MM.1S (cell line): ENCODE measurements at places on chromosomes 5 and 9.
A peak's percentile ranks its signal among the peaks of the same experiment; 100 is the strongest.

DNA sequence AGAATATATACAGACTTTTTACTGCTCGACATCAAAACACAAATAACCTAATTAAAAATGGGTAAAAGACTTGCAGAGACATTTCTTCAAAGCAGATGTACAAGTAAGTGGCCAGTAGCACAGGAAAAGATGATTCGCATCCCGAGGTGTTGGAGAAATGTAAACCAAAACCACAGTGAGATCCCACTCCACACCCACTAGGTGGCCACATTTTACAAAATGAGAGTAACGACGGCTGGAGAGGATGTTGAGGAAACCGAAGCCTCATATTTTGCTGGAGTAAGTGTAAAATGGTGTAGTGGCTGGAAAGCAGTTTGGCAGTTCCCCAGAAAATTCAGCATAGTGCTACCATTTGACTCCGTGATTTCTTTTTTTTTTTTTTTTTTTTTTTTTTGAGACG lies 21.3 kb upstream of the GBGT1 start:
- no peaks in the 10 kb centered on the region for H3K36me3 ChIP-seq
- no peak overlapping the region for H3K4me3 ChIP-seq
- H3K27me3 ChIP-seq: peaks cover 89% of the 10 kb centered on the region
- peak; percentile 52 for DNase-seq
- no peak overlapping the region for H3K27ac ChIP-seq

DNA sequence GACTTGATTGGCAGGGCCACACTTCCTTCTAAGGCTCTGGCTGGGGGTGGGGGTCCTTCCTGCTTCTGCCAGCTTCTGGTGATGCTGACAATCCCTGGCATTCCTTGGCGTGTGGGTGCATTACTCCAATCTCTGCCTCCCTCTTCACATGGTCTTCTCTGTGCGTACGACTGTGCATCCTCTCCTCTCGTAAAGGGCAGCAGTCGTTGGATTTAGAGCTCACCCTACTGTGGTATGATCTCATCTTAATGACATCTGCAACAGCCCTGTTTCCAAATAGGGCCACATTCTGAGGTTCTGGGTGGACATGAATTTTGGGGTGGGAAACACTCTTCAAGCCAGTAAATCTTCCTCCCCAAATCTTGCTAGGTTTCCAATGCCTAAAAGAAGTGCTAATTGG lies 36.8 kb downstream of the ROPN1L start:
- no peak overlapping the region for H3K4me3 ChIP-seq
- H3K27me3 ChIP-seq: no peaks in the 10 kb centered on the region
- no peak overlapping the region for H3K27ac ChIP-seq

GRCh38 chr9:137672907-137673791 lies 54.3 kb downstream of the EHMT1 start:
- H3K27ac ChIP-seq: no peak overlapping the region
- no peak overlapping the region for H3K4me3 ChIP-seq
- H3K4me1 ChIP-seq: peaks cover 2% of the 10 kb centered on the region
- DNase-seq: peak; percentile 70
- 0 out of 2 replicates have a peak, but pooled peaks cover 4% of the 10 kb centered on the region for H3K36me3 ChIP-seq

GRCh38 chr5:81986126-81986525 lies 14.3 kb downstream of the ATG10 start:
- DNase-seq: no peak
- no peaks in the 10 kb centered on the region for H3K4me1 ChIP-seq
- no peaks in the 10 kb centered on the region for H3K27me3 ChIP-seq
- no peaks in the 10 kb centered on the region for H3K36me3 ChIP-seq

GRCh38 chr5:82641331-82642003 lies 363.3 kb upstream of the RPS23 start:
- no peaks in the 10 kb centered on the region for H3K36me3 ChIP-seq
- no peak overlapping the region for H3K4me3 ChIP-seq
- peaks cover 31% of the 10 kb centered on the region for H3K4me1 ChIP-seq
- no peak overlapping the region for H3K27ac ChIP-seq
- no peaks in the 10 kb centered on the region for H3K27me3 ChIP-seq

DNA sequence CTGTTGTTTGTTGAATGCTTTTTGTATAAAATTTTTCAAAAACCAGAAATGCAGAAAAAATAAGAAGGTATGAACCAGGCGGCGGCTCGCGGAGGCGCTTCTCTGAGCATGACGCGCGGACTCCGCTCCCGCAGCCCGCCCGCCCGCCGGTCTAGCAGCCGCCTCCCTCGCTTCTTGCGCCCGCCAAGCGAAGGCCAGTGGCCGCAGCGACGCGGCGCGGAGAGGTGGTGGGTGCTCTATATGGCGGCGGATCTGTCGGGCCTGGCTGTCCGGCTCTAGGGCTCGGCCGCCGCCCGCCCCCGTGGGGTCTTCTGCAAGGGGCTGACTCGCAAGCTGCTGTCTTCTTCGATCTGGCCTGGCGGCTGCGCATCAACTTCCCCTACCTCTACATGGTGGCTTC lies 93.8 kb downstream of the ANKRD18A start:
- H3K4me1 ChIP-seq: no peaks in the 10 kb centered on the region
- H3K36me3 ChIP-seq: no peaks in the 10 kb centered on the region
- DNase-seq: no peak
- no peak overlapping the region for H3K27ac ChIP-seq
- H3K27me3 ChIP-seq: no peaks in the 10 kb centered on the region

GRCh38 chr5:157358871-157359270 lies 92.9 kb downstream of the CYFIP2 start:
- H3K4me3 ChIP-seq: no peak overlapping the region
- H3K27ac ChIP-seq: no peak overlapping the region
- no peaks in the 10 kb centered on the region for H3K4me1 ChIP-seq
- DNase-seq: no peak
- no peaks in the 10 kb centered on the region; the same call in 1 of the 2 replicates for H3K36me3 ChIP-seq

GRCh38 chr9:126556560-126557250 lies 57.0 kb upstream of the LMX1B start:
- no peaks in the 10 kb centered on the region for H3K4me1 ChIP-seq
- no peaks in the 10 kb centered on the region for H3K36me3 ChIP-seq
- no peak for DNase-seq
- no peak overlapping the region for H3K4me3 ChIP-seq
- H3K27me3 ChIP-seq: peaks cover 41% of the 10 kb centered on the region

DNA sequence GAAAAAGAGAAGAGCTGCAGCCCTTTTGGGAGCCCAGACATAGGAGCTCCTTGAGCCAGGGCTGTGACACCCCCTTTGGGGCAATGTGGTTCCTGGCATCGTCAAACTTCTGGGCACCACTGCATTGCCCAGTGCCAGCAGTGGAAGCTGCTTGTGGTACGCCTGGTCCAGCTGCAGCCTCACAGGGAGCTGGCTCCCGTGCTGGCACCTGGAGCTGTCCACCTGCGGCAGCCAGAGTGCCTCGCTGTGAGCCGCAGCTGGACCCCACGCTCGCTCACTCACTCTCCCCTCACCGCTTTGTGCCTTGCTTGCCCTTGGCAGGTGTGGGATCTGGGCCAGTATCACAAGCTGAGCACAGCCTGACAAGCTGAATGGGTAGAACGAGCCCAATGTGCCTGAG lies 1150.8 kb upstream of the CDH6 start:
- H3K36me3 ChIP-seq: no peaks in the 10 kb centered on the region
- H3K4me1 ChIP-seq: no peaks in the 10 kb centered on the region
- H3K27me3 ChIP-seq: no peaks in the 10 kb centered on the region
- no peak overlapping the region for H3K27ac ChIP-seq
- DNase-seq: no peak

DNA sequence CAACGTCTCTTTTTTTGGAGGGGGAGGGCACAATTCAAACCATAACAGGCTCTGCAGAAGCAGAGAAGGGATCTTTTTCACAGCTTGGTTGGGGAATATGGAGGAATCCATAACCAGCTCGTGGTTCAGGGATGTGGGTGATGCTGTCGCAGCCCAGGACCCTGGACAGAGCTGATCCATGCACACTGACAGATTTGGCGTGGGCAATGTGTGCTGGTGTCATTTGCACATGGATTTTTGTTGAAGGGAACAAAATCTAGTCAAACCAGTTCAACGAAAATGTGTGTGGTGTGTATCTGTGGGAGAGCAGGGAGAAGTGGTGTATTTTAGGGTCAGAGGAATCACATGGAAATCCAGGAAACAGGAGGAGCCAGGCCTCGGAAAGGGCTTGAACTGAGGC lies 4.2 kb downstream of the DOCK2 start:
- no peak overlapping the region for H3K4me3 ChIP-seq
- DNase-seq: no peak
- H3K4me1 ChIP-seq: peaks cover 9% of the 10 kb centered on the region

DNA sequence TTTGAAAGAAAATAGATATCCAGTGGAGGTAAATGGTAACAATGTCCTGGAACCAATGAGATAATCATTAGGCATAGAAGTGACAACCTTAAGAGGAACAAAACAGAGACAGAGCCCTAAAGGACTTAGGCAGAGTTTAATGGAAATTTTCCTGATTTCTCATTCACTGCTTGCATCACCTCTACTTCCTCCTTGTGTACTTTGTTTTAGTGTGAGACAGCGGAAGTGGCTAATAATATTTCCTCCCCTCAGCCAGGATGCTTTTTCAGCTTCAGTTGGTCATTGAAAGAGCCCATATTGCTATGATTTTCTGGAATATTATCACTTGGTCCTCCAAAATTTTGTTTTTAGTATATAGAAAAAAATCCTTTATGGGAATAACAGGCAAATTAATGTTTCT lies 153.4 kb upstream of the MPDZ start:
- no peaks in the 10 kb centered on the region for H3K4me1 ChIP-seq
- H3K27ac ChIP-seq: no peak overlapping the region
- H3K36me3 ChIP-seq: no peaks in the 10 kb centered on the region
- DNase-seq: no peak
- no peak overlapping the region for H3K4me3 ChIP-seq

GRCh38 chr5:133839721-133840120 lies 128.7 kb downstream of the C5orf15 start:
- H3K36me3 ChIP-seq: no peaks in the 10 kb centered on the region
- no peak overlapping the region for H3K4me3 ChIP-seq
- H3K27me3 ChIP-seq: no peaks in the 10 kb centered on the region
- H3K4me1 ChIP-seq: no peaks in the 10 kb centered on the region

DNA sequence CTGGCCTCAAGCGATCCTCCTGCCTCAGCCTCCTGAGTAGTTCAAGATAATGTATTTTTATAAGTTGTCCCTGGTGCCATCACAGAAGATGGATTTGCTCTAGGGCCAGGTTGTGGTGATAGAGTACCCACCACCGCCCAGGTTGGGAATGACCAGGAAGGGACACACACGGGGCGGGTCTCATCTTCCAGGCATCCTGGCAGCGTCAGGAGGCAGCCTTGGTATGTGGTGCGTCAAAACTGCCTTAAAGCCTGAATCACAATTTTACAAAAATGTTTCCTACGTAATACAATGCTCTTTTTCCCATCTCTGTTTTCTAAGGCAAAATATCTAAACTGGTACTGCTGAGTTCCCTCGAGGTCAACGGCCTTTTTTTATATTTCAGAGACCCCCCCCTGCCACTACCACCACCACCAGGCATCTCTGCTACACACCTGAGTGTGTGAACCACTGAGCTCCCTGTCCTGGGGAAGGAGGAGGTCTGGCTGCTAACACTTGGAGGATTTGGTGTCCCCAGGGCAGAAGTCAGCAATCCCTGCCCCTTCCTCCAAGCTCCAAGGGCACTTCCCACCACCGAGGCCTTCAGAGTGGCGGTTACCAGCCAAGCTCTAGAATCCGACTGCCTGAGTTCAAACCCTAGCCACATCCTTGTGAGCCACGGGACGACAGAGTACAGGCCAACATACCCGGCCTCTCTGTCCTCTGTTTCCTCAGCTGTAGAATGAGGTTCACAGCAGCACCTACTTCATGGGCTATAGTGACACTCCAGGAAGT lies 47.3 kb downstream of the SLC6A7 start:
- no peaks in the 10 kb centered on the region for H3K36me3 ChIP-seq
- H3K4me1 ChIP-seq: no peaks in the 10 kb centered on the region
- H3K4me3 ChIP-seq: no peak overlapping the region
- DNase-seq: no peak
- no peaks in the 10 kb centered on the region for H3K27me3 ChIP-seq

DNA sequence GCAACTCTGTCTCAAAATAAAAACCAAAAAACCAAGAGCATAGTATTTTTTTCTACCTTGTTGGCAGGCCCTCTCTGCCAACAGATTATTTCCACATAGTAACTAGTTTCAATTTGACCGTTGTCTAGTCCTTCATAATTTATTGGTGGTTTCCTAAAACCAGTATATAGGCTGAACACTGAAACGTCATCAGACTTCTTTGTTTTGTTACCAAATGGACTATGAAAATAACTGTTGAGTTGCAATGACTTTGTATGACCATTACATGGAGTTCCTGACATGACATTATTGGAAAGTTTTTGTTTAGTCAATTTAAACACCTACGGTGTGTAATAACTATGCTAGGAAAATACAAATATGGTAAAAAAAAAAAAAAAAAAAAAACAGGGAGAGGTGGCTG lies 1.7 kb downstream of the AGGF1 start:
- DNase-seq: no peak
- peaks cover 4% of the 10 kb centered on the region for H3K4me1 ChIP-seq
- H3K36me3 ChIP-seq: no peaks in the 10 kb centered on the region; the same call in 1 of the 2 replicates
- no peaks in the 10 kb centered on the region for H3K27me3 ChIP-seq
- no peak overlapping the region for H3K27ac ChIP-seq
- H3K4me3 ChIP-seq: no peak overlapping the region

DNA sequence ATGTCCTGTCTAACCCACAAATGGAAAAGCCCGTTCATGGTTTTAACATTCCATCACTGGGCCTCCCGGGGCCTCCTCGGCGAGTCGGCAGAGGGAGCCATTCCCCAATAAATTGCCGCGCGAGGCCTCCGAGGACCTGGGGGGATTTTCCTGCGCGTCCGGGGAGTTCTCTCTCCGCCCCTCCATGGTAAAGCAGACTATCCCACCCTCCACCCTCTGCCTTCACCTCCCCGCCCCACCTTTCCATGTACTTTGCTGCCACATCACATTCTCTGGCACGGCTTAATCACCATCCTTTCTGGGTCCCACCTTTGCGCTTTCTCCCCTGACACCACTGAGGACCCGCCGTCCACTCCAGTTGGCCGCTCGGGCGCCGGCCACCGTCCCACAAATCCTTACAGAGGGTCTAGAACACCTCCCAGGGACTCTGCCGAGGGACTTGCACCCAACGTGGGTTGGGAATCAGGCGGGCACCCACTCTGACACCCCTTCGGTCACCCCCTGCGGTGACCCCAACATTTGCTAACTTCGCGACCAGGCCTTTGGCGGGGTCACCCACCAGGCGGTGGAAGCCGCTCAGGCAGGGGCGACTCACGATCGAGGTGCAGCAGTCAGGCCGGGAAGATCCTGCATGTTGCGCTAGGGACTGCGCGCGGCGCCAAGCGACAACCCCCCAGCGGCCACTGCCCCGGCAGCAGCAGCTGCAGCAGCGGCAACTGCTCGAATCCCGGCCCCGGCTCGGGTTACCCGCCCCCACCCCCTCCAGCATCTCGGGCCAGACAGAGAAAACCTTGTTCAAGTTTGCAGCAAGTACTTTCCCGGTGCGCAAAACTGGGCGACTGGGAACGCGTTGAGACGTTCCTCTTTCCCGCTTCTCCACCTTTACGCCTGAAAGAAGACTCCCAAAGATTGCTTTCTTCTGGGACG lies at the start of gene MEGF10:
TSS of gene MEGF10 (plus strand) at position 778 of the 927 bp plus-strand sequence. CDS start 40,513 bp downstream, outside the sequence.
- no peaks in the 10 kb centered on the region for H3K36me3 ChIP-seq
- H3K27me3 ChIP-seq: no peaks in the 10 kb centered on the region
- peak within 1 kb of the TSS; percentile 48 for H3K4me3 ChIP-seq
- peak; percentile 36 for DNase-seq
- H3K27ac ChIP-seq: no peak within 1 kb of the TSS
- no peaks in the 10 kb centered on the region for H3K4me1 ChIP-seq

GRCh38 chr5:54173251-54173650 lies 137.1 kb downstream of the ARL15 start:
- no peak overlapping the region for H3K27ac ChIP-seq
- no peaks in the 10 kb centered on the region for H3K27me3 ChIP-seq
- DNase-seq: no peak

GRCh38 chr9:92295827-92296258 lies 2.3 kb upstream of the IARS1 start:
- DNase-seq: no peak
- no peak overlapping the region for H3K4me3 ChIP-seq
- H3K27me3 ChIP-seq: no peaks in the 10 kb centered on the region
- H3K4me1 ChIP-seq: peaks cover 26% of the 10 kb centered on the region
- H3K27ac ChIP-seq: no peak overlapping the region
